Amniotic stem cell (primary cell): ENCODE measurements at places on chromosomes 12 and 14.

DNA sequence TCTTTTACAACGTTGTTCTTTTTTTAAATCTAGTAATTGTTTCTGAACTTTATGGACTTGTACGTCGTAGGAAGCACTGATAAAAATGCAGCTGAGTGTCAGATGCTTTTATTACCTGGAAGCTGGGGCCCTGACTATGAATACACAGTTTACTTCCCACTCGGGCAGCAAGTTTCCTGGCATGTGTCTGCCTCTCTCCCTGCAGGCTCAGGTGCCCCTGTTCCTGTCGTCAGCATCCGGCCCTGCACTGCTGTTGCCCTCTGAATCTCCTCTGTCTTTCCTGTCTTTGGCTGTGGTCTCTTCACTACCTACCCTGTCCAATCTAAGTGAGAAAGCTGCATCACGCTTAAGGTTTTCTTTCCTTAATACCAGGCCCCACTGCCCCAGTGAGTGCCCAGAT is 75.8 kb downstream of the PELI2 start:
- no peak for DNase-seq

DNA sequence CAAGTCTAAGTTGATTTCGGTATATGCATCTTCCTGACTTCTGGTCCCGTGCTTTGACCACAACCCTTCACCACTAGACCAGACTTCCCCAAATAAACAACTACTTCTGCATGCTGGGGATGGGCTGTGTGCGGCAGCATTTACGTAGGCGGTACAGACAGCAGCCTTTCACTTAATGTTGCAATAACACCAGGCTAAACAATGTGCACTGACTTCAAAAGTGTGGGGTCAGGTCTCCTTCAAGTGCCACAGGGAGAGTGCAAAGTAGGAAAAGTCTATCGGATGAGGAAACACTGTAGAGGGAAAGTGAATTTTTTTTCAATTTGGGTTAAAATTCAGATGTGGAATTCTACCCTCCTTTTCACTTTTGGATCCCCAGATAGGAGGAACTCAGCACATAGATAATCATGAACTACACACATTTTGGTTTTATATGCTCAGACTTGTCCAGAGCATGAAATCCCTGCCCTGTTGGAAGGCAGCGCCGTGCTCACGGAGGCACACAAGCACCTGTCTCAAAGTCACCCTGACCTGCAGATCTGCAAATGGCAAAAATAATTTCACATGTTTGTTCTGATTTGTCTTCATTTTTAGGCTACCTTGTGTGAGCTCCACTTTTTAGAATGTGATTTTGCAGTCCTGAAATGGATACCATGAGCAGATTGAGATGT is 3.6 kb upstream of the FOS start:
- no peak for DNase-seq

DNA sequence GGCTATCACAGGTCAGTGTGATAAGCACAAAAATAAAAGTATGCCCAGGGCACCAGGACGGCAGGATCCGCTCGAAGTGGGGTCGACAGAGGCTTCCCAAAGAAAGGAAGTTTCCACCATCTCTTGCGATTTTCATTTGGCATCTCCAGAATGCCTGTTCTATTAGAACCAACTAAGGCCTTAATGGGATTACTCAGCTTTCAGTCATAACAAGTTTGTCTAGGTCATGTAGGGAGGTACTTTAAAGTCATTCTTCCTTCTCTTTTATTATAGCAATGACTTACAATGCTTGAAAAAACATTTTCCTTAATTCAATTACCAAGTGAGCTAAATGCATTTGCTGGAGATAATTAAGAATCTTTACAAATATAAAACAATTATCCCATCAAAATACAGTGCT is 83.6 kb upstream of the DIO3 start:
- DNase-seq: no peak

- no peak for DNase-seq
Observed at GRCh38 chr12:50635857-50636256, 128.0 kb upstream of the ATF1 start.

DNA sequence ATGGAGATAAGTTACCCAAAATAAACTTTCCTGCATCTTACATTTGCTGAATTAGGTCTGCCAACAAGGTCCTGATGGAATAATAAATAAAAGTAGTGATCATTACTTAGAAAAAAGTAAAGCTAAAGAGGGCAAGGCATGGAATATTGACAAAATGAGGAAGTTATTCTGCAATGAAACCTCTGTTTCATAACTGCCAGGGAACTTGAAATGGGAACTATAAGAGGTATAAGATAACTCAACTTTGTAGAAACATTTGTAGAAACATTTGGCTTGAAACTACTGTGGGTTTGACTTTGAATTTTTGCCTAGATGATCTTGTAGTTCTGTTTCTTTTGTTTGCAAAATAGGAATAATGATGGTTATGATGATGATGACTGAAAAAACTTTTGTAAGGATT is 18.7 kb upstream of the YBX3 start:
- no peak for DNase-seq

DNA sequence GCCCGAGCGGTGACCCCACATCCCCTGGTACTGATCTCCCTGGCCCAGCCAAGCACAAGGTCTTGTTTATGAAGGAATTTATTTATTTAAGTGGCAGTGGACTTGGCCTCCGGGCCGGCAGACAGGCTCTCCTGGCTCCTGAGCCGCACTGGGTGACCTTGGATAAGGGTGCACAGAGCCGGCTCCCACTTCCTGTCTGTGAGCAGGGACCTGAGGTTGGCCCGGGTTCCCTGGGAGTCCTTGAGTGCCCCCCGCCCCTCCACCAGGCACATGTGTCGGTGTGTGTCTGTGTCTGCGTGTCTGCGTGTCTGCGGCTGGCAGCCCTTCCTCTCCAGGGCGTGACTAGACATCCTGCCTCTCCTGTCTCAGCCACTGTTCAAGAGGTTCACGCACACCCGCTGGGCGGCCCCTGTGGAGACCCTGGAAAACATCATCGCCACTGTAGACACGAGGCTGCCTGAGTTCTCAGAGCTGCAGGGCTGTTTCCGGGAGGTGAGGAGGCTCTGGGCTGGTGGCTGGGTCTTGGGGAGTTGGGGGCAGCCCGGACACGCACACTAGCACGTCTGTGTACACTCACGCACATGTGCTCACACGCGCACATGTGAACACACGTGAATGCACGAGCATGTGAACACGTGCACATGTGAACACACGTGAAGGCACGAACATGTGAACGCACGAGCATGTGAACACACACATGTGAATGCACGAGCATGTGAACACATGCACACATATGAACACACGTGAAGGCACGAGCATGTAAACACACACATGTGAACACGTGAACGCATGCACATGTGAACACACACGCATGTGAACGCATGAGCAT is 9.3 kb downstream of the TNFAIP2 start:
- DNase-seq: no peak

DNA sequence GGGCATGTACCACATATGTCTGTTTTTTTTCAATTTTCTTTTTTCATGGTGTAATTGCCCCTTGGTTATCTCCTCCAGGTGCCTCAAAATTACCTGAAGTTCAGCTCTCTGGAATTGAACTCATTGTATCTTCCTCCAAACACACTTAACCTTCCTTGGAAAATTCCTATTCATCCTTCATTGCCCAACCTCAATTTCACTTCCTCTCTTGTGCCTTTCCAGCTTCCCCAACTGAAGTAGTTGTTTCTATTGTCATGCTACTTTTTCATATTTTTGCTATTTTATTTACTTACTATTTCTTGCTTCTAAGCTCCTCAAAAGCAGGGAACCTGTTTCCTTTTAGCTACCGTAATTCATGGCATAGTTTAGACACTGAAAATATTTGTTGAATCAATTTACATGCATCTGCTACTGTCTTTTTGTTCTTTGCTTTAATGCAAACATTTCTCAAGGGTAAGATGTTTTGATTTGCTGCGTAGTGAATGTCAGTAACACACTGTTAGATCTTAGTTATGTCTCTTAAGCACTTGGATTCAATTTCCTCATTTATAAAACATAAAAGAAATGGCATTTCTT is 37.0 kb upstream of the STXBP6 start:
- no peak for DNase-seq

DNA sequence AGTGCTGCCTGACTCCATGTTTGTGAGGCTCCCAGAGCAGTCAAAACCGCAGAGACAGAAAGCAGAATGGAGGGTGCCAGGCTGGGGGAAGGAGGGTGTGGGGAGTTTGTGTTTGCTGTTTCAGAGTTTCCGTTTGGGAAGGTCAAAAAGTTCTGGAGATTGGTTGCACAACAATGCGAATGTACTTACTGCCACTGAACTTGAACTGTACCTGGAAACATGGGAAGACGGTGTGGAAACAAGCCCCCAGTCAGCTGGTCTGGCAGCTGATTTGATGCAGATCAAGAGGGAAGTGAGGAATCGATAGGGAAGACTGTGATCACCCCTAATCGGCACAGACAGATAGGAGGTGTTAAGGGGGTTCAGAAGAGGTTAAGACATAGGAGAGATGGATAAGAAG is 35.3 kb upstream of the INF2 start:
- no peak for DNase-seq

GRCh38 chr12:33438851-33439586 is 600 bp downstream of the SYT10 start:
- no peak for DNase-seq

GRCh38 chr14:92696366-92696765 is 52.1 kb downstream of the LGMN start:
- DNase-seq: no peak

DNA sequence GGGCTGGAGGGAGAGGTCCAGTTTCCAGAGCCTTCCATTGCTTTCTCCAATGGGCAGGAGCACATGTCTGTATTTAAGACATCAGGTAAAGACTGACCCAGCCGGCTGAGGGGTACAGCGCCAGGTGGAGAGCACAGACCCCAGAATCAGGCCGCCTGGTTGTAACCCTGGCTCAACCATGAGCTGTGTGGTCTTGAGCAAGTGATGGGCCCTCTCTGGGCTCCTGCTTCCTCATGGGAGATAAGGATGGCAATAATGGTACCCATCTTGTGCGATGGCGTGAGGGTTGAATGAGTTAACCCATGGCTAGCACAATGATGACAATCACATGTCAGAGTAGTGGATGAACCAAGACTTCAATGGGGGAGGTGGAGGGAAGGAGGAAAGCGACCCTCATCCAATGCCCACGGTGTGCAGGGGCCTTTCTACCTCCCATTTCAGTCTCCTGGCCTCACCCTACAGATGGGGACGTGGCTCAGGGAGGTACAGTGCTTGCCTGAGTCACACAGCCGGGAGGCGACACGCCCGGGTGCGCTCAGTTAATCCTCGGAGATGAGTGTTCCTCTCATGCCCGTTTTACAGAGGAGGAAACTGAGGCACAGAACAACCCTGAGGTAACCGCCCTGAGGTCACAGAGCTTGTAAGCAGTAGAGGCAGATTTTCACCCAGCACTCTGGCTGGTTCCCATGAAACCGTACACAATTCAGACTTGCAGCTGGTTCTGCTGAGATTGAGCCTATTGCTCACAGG is 163.9 kb downstream of the RBM19 start:
- DNase-seq: no peak

DNA sequence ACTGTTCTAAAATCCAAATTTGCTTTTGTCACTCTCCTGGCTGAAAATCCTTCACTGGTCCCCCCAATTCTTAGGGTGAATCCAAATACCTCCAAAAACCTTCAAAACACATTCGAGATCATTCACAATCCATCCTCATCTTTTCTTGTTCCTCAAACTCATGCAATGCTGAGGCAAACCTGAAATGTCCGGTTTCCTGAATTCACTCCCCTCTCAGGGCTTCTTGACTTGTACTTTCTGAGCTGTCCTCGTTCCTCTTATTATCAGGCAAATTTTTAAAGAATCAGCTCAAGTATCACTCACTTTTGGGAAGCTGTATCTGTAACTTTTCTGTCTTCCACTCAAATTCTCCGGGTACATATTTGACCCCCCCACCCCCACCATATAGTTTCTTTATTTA is 84.9 kb upstream of the DUSP6 start:
- no peak for DNase-seq

GRCh38 chr14:43132441-43132840 is 1374.6 kb downstream of the FSCB start:
- DNase-seq: no peak

DNA sequence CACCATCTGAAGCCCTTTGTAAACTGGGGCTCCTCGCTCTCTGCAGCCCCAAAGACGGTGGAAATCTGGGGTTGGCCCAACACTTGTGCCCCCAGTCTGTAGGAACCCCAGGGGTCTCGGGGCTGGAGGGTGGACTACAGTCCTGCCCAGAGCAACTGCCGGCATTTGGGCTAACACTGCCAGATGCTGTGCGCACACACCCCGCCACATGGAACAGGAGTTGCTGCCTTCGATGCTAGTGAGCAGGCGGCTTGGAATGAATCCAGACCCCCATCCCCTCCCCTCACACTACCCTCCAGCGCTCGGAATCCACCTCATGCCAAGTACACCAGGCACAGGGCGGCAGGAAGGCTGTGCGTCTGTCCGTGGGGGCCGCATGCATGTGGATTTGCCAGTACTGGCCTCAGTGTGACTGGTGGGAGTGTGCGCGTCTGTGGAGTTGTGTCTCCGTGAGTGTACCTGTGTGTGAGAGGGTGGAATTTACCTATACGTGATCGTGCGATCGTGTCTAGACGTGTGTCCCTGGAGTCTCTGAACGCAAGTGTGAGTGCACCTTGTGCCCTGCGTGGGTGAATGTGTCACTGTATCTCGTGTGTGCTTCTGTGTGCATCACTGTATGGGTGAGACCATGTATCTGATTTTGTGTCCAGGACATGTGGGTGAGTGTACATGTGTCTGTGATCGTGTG is 5.1 kb downstream of the LHX5 start:
- DNase-seq: no peak

- DNase-seq: no peak
Observed at GRCh38 chr12:84542289-84542688, 370.3 kb downstream of the SLC6A15 start.

DNA sequence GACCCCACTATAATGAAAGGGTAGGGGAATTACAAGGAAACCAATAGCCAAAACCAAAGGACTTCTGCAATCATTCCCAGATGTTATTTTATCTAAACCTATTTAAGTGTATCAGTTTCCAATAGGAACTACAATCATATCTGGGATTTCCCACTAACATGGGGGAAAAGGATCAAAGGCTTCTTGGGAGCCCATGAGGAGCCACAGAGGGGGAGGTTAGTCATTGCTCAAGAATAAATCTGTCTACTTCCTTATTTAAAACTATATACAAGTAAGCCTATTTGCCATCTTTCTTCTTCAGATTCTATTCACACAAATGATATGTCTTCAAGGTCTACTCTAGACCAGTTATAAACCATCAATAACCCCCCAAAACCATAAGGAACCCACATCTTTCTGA is 33.1 kb downstream of the FGD6 start:
- no peak for DNase-seq

- no peak for DNase-seq
Observed at GRCh38 chr12:113899042-113899560, 67.0 kb downstream of the RBM19 start.
